ENCODE measurements at places on chromosomes 12 and 14.
A peak's percentile ranks its signal among the peaks of the same experiment; 100 is the strongest.

GRCh38 chr14:67018720-67019119 is 170.5 kb upstream of the GARIN2 start:
- DNase-seq = no peak

GRCh38 chr14:96146131-96146771 is 58.4 kb upstream of the BDKRB2 start:
- DNase-seq = no peak

- DNase-seq = no peak
Observed at GRCh38 chr12:10563966-10564365, 49.4 kb downstream of the MAGOHB start.

DNA sequence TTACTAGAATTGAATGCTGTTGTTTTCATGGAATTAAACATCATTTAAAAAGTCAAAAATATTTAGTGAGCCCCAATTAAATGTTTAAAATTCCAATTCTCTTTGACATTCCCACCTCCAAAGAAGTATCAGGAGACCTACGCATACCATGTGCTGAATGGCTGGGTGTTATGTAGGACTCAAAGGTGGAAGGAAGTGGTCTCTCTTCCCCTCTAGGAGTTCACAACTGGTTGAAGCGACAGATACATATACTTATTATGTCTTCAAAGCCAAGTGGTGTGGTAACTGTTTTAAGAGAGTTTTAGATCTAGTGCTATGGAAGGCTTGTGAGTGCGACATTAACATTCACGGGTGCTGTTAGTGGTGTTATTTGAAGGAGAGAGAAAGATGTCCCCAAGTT is 464.0 kb downstream of the ATP23 start:
- DNase-seq = no peak

- DNase-seq = peak; percentile 37
Observed at GRCh38 chr12:39272871-39273655, 169.9 kb downstream of the KIF21A start.

DNA sequence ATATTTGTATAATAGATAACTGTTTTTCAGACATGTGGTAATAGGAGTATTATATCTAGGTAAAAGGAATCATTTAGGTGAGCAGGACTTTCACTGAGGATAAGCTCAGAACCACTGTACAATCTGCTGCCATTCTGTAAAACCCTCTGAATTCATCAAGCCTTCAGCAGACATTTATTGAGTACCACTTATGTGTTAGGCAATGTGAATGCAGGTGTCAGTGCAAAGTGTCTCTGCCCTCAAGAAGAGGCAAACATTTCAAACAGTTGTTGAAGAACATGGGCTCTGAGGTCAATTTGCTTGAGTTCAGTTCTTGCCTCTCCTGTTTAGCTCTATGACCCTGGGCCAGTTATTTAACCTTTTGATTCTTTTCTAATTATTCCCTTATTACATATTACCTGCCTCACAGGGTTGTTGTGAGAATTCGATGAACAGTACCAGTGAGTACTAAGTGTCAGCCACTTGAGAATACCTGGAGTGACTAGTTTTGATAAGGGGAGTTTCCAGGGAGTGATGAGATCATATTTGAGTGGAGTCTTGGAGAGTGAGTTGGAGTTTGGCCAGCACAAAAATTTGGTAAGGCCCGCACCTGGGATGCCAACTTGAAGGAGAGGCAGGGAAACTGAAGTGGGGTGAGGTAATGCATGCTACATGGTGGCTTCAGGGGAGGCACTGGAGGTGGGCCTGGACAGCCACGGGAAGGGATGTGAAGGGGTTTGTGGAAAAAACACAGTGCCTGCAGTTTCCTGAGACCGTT is 33.7 kb downstream of the RASSF8 start:
- no peak for DNase-seq

DNA sequence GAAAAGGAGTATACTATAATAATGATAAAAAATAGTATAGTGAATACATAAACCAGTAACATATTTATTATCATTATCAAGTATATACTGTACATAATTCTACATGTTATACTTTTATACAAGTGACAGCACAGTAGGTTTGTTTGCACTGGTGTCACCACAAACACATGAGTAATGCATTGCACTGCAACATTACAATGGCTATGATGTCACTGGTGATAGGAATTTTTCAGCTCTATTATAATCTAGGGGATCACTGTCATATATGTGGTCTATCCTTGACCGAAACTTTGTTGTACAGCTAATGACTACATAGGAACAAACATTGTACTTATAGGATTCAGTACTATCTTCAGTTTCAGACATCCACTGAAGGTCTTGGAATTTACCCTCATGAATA is 165.8 kb upstream of the SYT1 start:
- DNase-seq = no peak

- peak; percentile 9 for DNase-seq
Observed at GRCh38 chr14:71720978-71721624, 211.1 kb upstream of the RGS6 start.

DNA sequence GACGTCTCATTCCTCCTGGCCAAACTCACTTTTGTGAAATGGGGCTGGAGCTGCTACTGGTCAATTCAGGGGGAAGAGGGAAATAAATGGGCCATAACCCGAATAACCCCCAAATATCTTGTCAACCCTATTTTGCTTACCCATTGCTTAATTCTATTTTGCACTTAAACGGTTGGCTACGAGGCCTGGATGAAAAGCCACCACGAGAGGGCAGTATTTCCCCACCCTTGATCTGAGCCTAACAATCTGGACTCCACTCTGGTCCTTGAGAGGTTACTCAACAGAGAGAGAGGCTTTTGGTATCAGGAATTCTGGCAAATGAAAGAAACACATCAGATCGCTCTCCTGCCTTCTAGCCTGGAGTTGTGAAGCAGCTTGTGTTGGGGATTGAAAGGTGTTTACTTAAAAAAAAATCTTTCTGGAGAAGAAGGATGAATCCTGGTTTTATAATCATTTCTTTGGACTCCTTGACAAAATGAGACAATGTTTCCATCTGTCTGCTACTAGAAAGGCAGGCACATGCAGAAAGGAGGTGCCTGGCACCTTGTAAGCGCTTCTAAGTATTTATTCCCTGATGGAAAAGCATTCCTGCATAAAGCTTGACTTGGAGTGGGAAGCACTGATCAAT is 22.4 kb upstream of the FBXO21 start:
- DNase-seq = peak; percentile 49

DNA sequence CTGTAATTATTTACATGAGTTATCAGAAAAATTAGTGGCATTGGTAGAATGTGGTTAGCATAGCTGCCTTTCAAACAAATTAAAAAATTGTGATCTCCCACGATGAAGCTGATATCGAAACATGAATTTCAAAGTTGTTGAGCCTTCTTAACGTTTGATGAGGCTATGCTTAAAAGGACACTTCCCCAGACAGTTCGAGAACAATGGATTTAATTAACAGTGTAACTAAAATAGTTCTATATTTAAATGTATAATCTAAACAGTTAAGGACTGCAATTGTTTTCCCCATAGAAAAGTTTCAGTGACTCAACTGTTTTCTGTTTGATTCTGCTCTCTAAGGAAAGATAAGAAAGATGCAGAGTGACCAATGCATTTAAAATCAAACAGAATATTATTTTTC is 1.6 kb downstream of the CLEC2B start:
- no peak for DNase-seq

GRCh38 chr12:52013626-52014310 is 7.0 kb downstream of the TAMALIN start:
- no peak for DNase-seq

DNA sequence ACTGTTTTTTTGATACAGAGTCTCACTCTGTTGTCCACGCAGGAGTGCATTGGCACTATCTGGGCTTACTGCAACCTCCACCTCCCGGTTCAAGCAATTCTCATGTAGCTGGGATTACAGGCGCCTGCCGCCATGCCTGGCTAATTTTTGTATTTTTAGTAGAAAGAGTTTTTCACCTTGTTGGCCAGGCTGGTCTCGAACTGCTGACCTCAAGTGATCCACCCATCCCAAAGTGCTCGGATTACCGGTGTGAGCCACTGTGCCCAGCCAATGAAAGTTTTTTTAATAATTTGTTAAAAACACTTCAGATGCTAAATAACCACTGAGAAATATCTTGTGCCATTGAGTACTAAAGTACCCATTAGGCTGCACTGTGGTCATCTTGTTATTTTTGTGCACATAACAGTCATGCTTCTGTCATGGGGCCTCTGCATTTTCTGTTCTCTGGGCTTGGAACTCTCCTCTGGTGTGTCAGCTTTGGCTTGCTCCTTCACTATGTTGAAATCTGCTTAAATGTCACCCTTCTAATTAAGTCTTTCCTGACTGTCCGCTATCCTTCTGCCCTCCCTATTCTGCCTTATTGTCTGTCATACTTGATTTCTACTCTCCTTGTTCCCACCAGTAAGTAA is 105.1 kb downstream of the KTN1 start:
- DNase-seq = no peak

- no peak for DNase-seq
Observed at GRCh38 chr12:26690601-26691000, 142.4 kb downstream of the ITPR2 start.

All from CD4-positive, alpha-beta T cell treated with Interleukin-1 beta for 1 hour (primary cell).